ENCODE measurements at places on chromosomes 2 and 18.
A peak's percentile ranks its signal among the peaks of the same experiment; 100 is the strongest.

DNA sequence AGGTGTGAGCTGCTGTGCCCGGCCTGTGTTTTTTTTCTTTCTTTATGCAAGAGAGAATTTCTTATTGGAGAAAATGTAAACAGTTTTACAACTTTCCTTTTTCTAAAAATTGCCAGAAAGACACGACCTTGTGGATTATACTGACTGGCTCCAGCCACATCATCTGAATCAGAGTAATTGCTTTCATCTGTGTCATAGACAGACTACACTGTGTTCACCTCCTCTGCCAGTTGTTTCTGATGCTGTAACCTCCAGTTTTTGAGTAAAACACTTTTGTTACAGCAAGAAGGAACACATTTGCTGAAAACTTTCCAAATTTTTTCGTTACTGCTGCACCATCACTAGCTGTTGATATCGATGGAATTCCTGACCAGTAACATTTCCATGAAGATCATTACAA is 43.9 kb upstream of the PLEKHM3 start:
- DNase-seq = no peak

- peak; percentile 98 for DNase-seq
Measured at GRCh38 chr2:73939419-73939818, 12.7 kb downstream of the DGUOK start.

- DNase-seq = no peak
Measured at GRCh38 chr2:156332284-156332533, 312 bp downstream of the NR4A2 start.

DNA sequence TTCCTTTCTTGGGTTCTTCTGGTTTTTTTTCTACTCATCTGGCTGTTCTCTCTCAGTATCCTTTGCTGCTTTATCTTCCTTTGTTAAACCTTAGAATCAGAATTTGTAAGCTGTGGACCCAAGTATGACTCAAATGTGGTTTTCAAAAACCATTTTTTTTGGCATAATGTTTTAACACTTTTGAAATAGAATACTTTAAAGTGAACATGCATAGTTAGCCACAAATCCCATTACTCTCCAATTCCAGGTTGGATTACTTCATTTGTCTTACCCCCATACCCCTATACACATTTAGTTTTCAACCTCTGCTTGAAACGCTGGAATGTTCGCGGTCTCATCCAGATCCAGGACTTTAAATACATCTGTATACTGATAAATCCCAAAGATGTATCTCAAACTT is 29.1 kb downstream of the ALMS1 start:
- no peak for DNase-seq

- no peak for DNase-seq
Measured at GRCh38 chr2:240532031-240532775, 25.6 kb downstream of the ANKMY1 start.
